ENCODE measurements at places on chromosomes 11 and 22.

- no peak for DNase-seq
Observed at GRCh38 chr11:94150704-94151685, 22.4 kb downstream of the PANX1 start.

- DNase-seq, result no peak
Observed at GRCh38 chr11:86194998-86195397, 49.6 kb upstream of the EED start.

GRCh38 chr11:92179017-92179670 lies 45.5 kb upstream of the FAT3 start:
- DNase-seq, result no peak

DNA sequence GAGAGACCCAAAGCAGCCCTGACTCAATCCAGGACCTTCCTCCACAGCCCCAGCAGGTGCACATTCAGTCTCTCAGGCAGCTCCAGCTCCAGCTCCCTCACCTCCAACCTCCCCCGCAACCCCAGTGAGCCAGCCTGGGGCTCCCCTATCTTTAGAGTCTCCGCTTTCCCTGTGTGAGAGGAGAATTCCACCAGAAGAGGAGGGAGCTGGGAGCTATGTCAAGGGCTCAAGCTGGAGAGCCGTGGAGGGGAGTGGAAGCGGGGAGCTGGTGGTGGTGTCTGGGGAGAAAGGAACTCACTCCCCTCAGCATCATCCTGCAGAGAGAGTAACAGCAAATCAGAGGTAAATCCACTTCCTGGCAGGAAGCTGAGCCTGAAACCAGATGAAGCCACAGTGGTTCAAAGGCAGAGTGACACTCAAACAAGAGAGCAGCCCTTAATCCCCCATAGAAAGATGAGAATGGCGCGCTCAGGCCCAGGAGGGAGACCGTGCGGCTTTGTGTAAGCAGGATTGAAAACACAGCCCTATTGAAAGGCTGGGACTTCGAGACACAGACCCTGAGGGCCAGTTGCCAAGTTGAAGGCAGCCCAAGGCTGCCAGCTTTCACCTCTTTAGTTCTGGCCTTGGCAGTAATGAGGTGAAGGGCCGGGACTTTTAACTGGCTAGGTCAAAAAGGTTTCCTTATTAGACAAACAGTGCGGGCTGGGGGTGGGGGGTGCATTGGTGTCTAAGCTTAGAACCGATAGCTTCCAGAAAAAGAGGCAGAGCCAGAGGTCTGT lies 21.4 kb upstream of the CDON start:
- DNase-seq, result no peak

GRCh38 chr11:32312865-32313403 lies 122.4 kb downstream of the WT1 start:
- peak; percentile 38 for DNase-seq

GRCh38 chr22:25105817-25106650 lies 93.6 kb upstream of the CRYBB3 start:
- DNase-seq, result no peak

GRCh38 chr22:26429458-26430286 lies 612 bp downstream of the ASPHD2 start:
- DNase-seq, result peak; percentile 32

- peak; percentile 34 for DNase-seq
Observed at GRCh38 chr11:67698247-67698646, 23.8 kb upstream of the ALDH3B2 start.

DNA sequence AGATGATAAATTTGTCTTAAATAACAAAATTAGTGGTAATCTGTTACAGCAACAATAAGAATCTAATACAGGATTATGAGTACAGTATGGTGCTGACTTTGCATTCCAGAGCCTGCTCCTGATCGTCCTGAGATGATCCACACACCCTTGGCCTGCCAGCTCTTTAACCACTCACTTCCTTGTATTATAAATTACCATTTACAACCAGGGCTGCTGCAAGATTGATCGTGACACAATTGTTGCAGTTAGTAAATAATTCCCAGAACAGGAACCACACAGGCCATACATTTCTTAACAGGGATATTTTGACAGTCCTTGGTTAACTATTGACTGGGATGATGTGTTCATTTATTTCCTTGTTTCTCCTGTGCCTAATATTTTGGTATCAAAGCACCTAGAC lies 3.8 kb upstream of the CBLIF start:
- DNase-seq, result no peak

DNA sequence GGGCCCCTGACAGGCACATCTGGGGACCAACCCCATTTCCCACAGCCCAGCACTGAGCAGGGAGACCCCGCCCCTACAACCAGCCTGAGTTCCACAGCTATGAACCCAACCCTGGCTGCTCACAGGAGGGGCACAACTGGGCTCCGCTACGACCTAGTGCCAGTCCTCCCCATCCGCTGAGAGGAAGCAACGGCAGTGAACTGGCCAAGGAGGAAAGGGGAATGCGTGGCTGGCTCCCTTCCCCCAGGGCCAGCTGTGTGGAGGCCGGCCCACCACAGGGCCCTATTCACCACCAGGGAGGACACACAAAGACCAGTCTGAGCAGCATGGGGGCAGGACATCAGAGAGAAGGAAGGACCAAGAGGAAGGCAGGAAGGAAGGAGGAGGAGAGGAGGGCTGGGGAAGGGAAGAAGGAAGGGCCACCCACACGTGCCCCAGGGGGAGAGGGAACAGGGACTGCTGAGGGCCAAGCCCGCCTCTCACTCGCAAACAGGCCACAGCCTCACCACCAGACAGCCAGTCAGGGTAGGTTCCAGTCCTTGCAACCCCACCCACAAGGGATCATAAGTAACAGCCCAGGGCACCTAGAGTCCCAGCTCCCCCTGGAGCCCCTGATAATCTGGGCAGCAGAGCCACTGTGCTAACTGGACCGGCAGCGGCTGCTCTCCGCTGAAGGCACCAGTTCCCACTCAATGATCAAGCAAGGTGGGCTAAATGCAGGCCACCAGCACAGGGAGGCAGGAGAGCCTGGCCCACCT lies 8.5 kb upstream of the GAL3ST1 start:
- no peak for DNase-seq

DNA sequence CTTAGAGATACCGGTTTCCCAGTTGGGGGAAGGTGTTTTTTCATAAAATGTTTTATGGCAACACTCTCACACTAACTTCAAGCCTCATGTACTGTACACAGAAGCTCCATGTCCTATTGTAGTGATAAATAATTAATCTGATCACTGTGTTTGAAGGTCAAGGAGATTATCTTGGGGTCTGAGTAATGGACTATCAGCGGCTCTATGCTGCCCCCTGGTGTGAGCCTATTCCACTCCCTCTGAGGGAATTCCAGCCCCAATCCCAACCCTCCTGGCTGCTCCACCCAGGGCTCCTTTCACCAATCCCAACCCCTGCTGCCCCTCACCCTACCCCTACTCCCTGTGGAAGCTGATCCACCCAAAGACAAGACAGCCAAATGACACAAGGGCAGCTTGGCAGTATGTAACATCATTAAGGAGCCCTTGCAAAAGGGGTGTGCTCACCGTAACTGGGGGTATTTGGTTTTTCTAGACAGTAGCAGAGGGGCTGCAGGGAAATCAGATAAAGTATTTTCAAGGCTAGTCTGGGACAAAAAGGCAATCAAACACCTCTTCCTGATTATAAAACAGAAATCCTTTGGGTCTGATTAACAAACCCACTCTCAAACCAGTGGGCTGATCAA lies 22.3 kb downstream of the HPS4 start:
- peak; percentile 59 for DNase-seq

- no peak for DNase-seq
Observed at GRCh38 chr11:26575946-26576345, 3.9 kb upstream of the MUC15 start.

DNA sequence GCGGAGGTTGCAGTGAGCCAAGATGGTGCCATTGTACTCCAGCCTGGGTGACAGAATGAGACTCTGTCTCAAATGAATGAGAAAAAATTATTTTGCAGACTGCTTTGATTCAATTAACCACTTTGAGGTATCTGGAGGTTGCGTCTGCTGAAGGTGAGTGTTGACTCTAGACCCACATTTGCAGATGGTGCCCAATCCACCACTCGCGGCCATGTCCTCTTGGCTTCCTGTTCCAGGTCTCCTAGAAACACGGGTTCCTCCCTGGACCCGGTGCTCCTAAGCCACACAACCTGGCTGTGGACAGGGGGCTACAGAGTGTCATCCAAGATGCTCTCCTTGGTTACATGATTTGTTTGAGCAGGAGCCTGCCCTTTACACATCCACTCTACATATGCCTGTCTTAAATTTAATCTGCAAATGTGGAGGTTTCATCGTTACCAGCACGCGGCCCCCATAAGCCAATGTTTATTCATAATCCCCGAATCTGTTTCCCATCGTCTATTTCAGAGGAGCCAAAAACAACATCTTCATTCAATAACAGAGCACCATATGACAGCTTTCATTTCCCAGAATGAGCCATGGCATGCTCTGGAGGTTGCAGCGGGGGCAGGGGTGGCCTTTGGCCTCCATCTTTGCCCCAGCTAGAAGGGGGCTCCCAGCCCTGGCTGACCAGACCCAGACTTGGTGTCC lies 377.2 kb downstream of the CTTN start:
- no peak for DNase-seq

GRCh38 chr11:62757846-62758788 lies 3.3 kb upstream of the POLR2G start:
- no peak for DNase-seq

DNA sequence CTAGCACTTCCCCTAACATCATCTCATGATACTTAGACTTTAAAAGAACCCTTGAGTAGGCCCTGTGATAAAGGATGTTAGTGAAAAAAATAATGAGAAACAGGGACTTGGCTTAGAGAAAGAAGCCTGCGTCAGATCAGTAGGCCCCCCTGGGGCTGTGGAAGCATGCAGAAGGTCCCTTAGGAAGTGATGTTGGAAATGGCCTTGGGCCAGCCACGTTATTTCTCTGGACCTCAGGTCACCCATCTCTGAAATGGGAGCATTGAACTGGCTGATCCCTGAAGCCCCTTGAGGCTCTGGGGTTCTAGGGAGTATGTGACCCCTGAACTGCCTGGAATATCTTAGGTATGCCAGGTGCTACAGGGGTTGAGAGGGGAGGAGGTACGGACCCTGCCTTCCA lies 40.2 kb downstream of the MCM5 start:
- DNase-seq, result no peak

DNA sequence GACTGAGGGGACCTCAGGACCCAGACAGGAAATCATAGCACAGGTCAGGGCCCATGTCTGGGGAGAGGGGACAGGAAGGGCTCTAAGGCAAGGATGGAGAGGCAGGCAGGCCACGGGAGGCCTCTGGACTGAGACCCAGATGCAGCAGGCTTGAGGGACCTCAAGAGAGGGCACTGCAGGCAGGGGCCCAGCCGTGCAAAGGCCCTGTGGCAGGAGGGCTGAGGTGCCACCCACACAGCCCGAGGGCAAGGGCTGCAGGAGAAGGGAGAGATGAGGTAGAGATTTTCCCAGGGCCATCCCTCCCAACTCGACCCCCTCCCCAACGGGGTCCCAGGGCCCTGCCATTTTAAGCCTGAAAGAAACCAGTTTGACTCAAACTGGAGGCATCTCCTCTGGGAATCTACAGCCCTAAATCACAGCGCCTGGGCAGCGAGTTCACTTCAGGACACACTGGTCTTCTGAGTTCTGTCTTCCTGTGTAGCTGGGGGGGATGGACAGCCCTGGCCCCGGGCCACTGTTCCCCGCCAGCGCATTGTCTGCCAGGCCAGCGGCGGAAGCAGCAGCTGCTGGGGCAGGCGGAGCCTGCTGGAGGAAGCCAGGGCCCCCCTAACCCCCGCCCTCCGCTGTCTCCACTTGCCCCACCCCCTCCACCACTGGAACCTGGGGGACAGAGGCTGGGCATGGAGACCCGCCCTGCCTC lies 20.3 kb upstream of the WNT7B start:
- no peak for DNase-seq

GRCh38 chr11:17494019-17494418 lies 17.4 kb upstream of the ABCC8 start:
- DNase-seq, result no peak

DNA sequence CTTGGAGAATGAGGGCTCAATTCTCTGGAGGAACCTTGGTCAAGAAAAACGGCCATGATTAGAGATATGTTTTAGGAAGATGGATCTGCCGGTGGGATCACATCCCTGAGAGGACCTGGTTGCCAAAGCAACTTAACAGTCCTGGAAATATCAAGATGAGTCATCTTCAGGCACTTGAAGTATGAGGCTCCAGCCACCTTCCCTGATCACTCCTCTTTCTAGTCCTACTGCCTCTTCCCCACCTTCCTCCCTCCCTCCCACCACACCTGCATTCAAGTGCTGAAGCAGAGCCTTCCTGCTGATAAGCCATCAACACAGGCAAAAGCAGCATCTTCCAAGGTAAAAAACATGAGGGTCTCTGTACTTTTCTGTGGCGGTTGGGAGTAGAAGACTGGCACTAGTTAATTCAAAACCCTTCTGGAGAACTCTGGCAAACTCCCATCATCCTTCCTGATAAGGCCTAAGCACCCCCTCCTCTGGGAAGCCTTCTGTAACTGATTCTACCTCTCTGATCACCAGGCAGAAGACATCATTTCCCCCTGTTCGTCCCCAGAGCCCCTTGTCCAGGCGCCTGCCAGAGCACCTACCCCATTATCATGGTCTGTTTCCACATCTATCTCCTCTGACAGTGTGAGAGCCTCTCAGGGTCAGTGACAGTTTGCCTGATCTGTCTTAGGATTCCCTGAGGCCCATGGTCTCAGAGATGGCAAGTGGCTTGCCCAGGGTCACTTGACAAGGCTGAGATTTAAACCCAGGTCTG lies 79.8 kb downstream of the CLPB start:
- no peak for DNase-seq

- DNase-seq, result no peak
Observed at GRCh38 chr11:25992294-25992693, 339.6 kb upstream of the ANO3 start.

DNA sequence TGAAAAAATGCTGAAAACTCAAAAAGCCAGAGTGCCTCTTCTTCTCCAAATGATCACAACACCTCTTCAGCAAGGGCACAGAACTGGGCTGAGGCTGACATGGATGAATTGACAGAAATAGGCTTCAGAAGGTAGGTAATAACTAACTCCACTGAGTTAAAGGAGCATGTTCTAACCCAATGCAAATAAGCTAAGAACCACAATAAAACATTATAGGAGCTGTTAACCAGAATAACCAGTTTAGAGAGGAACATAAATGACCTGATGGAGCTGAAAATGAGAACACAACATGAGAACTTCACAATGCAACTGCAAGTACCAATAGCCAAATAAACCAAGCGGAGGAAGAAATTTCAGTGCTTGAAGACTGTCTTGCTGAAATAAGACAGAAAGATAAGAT lies 9.2 kb downstream of the OR56B4 start:
- DNase-seq, result no peak

DNA sequence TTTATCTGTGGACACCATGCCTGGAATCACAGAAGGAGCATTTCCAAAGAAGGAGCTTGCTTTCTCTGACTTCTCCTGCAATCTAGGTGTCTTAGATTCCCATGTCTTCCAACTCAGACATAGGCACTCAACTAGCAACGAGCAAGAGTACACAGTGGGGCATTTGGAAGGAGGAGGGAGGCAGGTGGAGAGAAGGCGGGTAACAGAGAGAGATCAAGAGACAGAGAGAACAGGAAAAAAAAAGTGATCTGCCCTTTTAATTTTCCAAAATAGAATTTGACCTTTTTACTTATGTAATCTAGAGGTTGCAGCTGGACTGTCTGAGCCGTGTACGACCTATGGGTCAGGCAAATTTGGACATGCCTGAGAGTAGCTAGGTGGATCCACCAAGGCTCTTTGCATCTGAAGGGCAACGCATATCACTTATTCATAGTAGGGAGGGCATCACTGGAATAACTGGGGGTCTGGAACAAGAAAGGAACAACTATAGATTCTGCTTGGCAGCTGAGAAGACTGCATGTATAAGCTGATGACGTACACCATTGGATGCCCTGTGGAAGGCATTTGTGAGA lies 37.3 kb upstream of the POGLUT3 start:
- no peak for DNase-seq

- no peak for DNase-seq
Observed at GRCh38 chr11:94802501-94802900, 34.3 kb downstream of the AMOTL1 start.

- DNase-seq, result no peak
Observed at GRCh38 chr22:25399649-25400151, 164.8 kb upstream of the GRK3 start.

Data from GM10248 (cell line).